ENCODE measurements at places on chromosomes 4 and X. TPM values are rescaled to one million over a fixed set of nuclear protein-coding genes. Genes with fewer than 3 reads are reported as not detected.
A peak's percentile ranks its signal among the peaks of the same experiment; 100 is the strongest.

DNA sequence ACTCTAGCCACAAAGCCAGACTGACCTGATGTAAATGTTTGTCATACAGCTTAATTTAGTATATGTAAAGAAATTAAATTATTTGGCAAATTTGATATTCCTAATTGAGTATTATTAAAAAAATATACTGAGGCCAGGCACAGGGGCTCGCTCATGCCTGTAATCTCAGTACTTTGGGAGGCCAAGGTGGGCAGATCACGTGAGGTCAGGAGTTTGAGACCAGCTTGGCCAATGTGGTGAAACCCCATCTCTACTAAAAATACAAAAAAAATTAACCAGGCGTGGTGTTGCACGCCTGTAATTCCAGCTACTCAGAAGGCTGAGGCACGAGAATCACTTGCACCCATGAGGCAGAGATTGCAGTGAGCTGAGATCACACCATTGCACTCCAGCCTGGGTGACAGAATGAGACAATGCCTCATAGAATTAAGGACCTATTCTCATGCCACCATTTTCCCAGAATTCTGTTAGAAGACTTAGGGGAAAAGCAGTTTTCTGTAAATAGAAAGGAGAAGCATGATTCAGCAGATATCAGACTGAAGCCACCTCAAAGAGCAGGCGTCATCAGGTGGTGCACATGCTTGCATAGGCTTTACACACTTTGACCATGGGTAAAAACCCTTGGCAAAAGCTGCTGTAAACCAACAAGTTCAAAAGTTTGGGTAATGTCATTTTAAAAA is 6.1 kb downstream of the UBQLN2 start:
- DNase-seq = no peak

DNA sequence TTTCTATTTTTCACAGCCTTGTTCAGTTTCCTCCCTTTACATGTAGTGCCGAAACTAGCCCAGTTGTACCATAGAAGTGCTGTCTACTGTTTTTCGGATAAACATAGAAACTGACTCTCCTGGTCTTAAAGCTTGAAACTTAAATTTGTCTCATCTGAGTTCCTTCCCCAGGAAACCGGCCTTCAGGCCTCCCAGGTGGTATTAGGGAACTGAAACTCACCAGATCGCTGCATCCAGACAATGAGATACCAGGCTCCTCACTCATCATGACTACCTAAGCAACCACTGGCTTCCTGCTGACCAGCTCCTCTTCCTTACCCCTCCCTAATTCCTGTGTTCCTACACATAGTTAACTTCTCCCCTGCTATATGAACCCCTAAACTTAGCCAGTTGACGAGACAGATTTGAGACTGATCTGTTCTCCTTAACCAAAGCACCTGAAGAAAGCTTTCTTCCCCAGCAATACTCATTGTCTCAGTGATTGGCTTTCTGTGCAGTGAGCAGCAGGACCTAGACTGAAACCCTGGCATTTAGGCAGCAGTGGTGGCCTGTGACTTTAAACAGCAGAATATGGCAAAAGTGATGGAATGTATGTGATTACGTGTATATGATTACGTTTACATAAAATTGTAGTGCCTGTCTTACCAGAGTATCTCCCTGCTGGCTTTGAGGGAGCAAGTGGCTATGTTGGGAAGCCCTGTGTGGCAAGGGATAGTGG is 959.1 kb upstream of the LCORL start:
- no peak for DNase-seq

GRCh38 chr4:107147873-107148272 is 111.8 kb upstream of the DKK2 start:
- DNase-seq = no peak

GRCh38 chr4:184762100-184762499 is 28.2 kb upstream of the CENPU start:
- peak; percentile 61 for DNase-seq

DNA sequence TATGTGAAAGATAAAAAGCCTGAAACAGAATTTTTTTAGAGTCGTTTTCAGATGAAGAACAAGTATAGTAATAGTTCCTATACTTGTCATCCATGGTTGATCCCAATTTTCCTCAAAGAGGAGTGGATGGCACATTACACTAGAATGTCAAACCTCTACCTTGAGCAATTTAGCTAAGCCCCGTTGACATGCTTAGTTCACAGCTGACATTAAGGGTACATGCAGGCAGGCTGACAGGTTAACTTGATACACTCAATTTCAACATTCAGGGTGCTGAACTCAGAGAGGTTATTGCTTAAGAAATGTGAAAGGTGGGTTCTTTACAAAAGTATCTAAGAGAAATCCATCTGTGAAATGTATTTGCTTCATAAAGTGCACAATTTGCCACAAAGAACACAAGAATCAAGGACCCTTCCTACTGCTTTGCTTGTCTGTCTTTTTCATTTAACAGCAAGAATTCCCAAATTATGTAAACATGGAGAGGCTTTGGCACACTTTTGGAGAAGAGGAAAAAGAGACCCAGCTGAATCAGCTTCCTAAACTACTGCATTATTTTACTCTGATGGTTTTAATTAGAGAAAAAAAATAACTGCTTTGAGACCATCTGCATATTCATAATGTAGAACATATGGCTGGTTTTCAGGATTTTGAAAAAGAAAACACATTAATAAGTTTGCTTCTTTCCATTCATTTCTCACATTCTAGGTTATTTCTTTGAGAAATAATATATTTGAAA is 122.5 kb upstream of the DDIT4L start:
- no peak for DNase-seq

DNA sequence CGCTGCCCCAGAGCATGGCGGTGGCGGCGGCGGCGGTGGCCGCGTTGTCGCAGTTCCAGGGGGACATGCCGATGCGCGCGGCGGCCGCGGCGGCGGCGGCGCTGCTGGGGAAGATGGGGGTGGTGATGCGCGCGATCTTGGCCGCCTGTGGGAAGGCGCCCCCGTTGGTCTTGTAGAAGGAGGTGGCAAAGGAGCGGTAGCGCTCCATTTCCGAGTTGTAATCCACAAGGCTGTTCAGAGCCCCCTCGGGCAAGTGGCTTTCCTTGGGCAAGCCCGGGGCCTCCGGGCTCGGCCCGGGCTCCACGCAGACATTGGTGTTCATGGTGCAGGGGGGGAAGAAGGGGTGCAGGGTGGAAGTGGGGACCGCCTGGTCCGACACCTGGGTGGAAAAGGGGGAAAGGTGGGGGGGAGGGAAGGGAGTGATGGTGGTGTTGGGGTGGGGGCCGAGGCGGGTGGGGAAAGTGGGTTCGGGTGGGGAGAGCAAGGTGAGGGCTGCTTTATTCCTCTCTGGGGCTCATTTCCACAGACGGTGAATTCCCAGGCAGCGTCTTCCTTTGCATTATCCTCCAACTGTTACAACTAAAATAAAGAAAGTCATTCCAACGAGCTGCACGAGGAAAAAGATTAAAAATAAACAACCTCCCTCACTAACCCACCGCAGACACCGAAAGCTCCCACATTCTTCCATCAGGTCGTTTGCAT is 3.1 kb downstream of the CXXC4 start:
- no peak for DNase-seq

DNA sequence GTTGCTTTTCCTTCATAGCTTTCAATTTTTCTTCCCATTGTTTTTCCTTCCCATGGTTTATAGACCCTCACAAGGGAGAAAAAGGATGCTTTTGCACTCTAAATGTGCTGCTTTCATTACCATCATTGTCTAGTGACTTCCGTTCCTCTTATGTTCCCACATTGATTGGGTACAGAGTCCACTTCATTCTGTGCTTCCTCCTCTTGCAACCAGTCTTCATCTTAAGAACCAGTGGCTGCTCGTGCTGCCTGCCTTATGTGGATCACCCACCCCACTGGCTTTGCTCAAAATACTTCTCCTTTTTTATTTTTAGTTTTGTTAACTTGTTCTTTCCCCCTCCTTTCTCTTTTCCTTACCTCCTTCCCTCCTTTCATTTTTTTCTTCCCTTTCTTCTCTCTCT is 76.5 kb upstream of the BOD1L1 start:
- no peak for DNase-seq

DNA sequence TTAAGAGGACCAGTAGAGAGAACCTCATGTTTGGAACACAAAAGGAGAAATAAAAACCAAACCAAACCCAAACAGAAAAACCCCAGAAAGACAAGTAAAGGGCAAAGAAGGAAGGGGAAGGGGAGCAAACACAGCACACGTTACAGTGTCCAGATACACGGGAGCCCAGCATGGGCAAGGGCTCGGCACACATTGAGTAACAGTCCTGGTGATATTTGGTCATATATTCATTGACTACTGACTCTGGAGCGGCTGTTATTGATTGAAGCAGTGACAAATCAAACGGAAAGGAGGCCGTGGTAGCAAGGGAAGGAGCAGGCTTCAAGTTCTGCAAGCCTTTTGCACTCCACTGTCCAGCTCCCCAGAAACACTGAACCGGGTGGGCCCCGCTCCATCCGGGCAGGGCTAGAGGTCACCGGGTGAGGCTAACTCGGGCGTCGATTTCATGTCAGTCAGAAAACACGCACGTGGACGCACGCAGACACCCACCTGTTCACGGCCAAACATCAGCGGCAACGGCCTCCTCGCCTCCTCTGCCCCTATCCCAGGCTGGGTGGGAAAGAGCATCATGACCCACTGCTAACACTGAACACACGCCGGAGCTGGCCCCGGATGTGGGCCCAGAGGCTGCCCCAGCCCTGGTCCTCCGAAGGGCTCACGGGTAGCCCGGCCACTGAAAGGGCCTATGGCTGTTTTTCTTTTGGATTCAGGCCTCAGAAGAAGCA is 3.7 kb upstream of the IRAK1 start:
- DNase-seq = no peak

DNA sequence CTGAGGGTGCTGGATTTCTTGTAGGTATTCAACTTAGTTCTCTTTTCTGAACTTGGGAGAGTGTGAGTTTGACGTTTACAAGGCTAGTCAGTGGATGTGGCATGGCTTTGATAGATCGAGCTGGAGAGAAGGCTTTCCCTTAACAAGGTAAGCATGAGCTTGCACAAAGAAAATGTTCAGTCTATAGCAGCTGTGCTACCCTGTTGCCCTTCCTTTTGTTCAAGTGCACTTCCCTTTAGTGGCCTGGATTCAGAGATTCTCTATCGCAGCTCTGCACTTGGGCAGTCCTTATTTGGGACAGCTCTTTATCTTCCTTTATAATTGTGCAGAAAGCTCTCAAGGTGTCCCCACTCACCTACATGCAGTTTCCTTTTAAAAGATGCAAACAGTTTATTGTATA is 198.0 kb downstream of the ARHGAP24 start:
- no peak for DNase-seq

DNA sequence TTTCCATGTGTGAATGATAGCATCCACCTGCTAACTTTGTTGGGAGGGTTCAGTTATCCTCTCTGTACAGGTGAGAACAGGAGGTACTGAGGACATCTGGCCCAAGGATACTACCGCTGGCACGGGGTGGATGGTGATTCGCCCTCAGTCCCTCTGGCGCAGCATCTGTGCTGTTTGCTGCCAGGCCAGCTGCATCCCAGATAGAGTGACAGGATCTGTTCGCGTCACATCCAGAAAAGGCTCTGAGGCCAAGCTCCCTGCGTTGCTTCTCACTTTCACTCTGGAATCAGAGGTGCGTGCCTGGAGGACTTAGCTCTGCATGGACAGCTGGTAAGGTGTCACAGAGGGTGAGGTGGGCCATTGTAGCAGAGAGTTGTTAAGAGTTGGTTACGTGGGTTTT is 95.4 kb downstream of the TBL1X start:
- DNase-seq = no peak

DNA sequence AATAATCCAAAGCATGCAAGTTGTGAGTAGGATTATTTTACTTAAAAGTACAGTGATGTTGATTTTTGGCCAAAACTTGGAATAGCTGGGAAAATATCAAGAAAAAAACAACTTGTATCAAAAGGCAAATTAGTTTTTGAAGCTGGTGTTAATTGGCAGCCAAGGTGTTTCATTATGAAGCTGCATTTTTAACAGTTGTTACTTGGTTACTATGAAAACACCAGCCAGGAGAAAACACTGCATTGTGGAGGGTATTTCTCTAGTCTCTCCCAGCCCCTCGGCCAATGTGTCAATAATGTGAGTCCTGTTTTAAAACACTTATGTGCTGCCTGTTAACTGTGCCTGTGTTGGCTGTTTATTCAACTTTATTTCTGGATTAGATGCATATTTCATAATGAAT is 733.4 kb downstream of the ADGRL3 start:
- DNase-seq = no peak

DNA sequence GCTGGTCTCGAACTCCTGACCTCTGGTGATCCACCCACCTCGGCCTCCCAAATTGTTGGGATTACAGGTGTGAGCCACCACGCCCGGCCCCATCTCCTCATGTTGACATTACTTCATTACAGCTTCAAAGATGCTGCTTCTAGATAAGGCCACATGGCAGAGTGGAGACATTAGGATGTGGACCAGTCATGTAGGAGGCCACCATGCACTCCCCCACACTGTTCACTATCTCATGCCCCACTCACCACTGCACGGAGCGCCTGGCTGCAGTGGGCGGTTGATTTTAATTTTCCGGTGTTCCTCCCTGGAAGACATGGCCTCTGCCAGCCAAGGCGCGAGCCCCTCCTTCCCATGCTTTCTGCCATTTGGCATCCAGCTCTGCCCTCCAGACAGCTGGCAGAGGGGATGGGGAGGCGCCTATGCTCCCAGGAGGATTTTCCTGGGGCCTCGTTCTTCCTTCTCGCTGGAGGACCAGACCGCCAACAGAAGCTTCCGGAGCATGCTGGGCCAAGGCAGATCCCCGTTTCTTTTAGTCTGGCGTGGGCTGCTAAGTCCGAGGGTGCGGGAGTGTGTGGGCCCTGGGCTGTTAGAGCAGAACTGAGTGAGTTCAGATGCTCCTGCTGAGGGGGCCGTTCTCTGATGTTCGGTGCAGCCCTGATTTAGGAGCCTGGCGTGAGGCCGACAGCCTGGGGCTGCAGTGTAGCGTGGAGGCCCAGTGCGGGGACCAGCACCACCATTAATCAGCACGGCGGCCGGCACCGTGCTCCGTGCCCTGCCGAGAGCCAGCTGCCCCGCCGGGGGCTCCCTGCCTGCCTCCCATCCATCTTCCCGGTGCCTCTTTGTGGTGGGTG is 93.1 kb downstream of the SORCS2 start:
- no peak for DNase-seq

- DNase-seq = no peak
These were observed 67.6 kb upstream of the GYPA start for GRCh38 chr4:144208074-144208473.

DNA sequence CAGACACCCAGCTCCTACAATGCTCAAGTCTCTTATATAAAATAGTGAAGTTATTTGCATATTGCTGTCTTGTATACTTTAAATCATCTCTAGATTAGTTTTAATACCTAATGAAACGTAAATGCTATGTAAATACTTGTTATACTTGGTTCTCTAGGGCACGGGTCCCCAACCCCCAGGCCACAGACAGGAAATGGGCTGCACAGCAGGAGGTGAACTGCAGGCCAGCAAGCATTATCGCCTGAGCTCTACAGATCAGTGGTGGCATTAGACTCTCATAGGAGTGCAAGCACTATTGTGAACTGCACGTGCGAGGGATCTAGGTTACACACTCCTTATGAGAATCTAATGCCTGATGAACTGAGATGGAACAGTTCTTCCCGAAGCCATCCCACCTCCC is 395.9 kb upstream of the EMCN start:
- DNase-seq = no peak

- DNase-seq = no peak
These were observed 88.4 kb upstream of the GUCY1A1 start for GRCh38 chr4:155578219-155578618.

INTS6L gene
- 29.4 TPM for total RNA-seq

CT45A10 gene
- not detected for total RNA-seq

KDR gene
- not detected for total RNA-seq

FABP2 gene
- not detected for total RNA-seq

OCRL gene
- 3.7 TPM for total RNA-seq

GLOD5 gene
- not detected for total RNA-seq

Data from activated T-helper 2 cell treated with anti-CD3 and anti-CD28 coated beads, Interferon-gamma antibody, Interleukin-2, Interleukin-4, amounts not matched to agents 10 μg/mL and 5 μg/mL and 100 μg/mL, durations not matched to agents 14 hours and 24 hours and 36 hours (primary cell).